Anterior cingulate cortex (tissue), 58 donors: ENCODE measurements at places on chromosomes 12 and 14.
A peak's percentile ranks its signal among the peaks of the same experiment; 100 is the strongest.

DNA sequence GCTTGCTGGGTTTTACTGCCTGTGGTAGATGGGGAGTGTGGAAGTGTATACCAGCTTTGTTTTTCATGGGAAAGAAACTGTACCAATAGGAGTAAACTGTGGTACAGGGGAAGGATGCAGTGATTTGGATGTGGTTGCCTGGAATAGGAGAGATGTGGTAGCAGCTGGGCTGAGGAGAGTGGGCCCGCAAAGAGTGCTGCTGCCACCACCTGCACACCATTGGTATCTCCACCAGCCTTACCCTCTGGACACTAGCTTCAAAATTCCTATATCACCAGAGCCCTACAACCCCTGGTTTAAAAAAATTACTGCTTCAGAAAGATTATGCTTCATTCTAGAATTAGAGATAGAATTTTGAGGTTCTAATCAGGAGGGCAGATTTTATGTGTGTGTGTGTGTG lies 53.6 kb downstream of the AKAP6 start:
- no peak for DNase-seq

GRCh38 chr12:101086490-101087135 lies 123.4 kb downstream of the SLC5A8 start:
- DNase-seq = no peak

DNA sequence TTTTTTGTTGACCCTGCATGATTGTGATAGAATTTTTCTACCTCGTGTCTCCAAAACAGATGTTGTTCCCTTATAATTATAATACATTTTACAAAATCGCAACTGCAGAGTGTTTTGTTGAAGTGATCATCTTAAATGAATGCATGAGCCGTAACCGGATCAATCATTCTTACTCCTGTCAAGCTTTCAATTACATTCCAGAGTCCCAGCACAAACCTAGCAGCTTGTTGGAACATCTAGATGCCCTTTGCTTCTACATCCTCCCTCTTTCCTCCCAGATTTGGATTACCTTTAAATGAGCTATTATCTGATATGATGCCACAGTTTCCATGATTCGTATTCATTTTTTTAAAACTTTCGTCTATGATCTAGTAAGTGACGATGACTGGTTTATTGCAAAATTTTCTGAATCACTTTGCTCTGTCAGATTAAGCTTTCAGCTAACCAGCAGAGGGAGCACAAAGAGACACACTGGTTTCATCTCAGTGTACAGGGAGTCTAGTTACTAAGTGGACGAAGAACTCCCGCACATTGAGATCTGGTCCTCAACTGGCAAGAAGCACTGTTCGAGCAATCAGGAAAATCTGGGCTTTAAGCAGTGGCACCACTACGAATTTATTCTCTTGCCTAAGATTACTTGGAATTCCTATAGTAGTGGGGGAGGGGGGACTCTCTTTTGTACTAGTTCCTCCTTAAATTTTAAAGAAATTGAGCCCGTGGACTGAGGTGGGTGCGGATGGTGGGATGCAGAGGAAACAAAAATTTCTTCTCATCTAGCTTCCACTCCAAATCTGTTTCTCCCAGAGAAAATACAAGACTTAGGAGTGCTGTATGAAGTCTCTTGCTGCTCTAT lies 40.9 kb downstream of the TSHR start:
- peak; percentile 12 for DNase-seq

- DNase-seq = no peak
Measured at GRCh38 chr12:34033628-34034296, 11.5 kb downstream of the ALG10 start.

DNA sequence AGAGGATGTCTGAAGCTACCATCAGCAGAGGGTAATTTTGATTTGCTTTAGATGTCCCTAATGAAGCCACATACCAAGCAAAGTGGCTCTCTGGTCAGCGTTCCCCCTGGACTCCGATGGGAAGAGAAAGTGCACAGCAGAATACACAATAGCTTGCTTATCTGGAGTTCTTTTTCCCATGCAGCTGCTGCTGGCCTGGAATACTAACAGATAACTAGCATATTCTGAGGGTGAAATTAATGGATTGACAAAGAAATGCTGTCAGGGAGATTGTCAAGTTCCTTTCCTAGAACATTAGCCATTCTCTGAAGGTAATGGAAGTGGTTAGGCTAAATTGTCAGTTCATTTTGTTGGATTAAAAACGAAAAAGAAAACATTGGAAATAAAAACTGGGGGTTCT lies 391.3 kb downstream of the FLRT2 start:
- DNase-seq = no peak

GRCh38 chr12:52836042-52836466 lies 1.9 kb upstream of the KRT79 start:
- no peak for DNase-seq

- no peak for DNase-seq
Measured at GRCh38 chr14:94021416-94022157, 4.6 kb upstream of the OTUB2 start.

DNA sequence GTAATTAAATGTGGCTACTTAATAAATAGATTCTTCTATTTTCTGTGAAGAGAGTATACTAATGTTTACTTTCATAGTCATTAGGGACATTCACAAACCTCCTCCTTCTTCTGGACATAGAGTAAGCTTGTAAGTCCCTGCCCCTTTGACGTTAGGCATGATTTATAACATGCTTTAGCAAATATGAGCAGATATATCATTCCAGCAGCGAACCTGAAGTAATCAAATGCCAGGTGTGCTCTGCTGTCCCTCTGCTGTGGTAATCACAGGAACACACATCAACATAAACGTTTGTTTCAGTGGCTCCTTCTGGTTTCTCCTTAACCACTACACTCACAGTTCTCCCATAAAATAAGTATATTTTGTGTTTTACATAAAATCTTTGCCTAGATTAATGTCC lies 961.8 kb downstream of the FLRT2 start:
- DNase-seq = no peak

GRCh38 chr12:19018302-19018970 lies 111.1 kb upstream of the PLEKHA5 start:
- no peak for DNase-seq

DNA sequence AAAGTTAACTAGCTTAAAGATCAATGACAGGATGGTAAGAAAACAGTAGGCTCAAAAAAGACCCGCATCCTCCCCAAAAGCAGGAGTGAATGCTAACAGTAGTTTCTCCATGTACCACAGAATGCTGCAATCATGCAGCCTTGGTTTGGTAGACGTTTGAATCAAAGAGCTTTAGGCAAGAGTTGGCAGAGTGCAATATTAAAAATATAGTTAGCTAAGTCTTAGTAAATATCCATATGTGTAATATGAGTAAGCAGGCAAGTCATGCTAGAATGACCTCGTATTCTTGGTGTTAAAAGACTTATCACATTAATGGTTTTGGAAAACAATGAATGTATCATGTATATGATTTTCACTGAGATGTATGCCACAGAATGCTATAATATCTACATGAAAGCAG lies 18.8 kb upstream of the KLRF1 start:
- DNase-seq = no peak

DNA sequence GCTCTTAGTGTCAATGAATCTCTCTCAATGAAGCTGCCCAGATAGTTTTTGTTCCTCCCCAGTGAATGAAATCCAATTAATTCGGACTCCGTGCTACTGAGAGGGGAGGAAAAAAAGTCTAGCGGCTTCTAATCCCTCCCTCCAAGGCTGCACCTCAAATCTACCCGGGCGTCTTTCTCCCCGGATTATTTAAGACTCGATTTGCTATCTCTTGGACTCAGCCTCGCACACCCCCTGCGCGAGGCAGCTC lies 134 bp downstream of the DUSP6 start:
- DNase-seq = no peak

DNA sequence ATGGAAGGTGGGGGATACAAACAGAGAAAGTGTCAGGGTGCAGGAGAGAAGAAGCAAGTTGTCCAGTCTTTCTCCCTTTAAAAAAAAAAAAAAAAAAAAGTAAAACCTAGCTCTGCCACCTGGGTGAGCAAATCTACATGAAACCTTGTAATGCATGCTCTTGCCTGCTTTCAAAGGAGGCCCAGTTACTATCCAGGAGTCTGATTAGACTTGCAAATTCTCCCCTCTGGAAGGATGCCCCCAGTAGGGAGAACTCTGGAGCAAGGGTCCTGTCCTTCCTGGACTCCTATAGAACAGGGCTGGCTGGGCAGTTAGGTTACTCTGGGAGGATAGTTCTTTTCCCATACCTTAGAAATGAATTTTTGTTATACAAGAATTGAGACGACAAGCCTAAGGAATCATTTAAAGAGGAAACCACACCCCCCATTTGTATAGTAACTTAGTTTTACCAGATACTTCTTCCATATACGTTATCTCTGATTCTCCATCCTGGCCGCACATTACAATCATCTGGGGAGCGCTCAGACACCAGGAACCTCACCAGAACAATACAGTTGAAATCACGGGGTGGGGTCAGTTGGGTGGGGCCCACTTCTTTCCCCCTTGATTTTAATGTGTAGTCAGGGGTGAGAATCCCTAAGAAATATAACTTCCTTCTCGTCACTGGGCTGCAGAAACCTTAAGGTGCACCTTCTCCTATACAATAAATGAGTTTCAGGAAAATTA lies 30.5 kb downstream of the RAB35 start:
- DNase-seq = no peak

- DNase-seq = no peak
Measured at GRCh38 chr14:71620401-71620800, 311.8 kb upstream of the RGS6 start.

- no peak for DNase-seq
Measured at GRCh38 chr14:33894339-33894738, 56.5 kb downstream of the EGLN3 start.

GRCh38 chr14:89303456-89304435 lies 113.3 kb downstream of the FOXN3 start:
- no peak for DNase-seq

DNA sequence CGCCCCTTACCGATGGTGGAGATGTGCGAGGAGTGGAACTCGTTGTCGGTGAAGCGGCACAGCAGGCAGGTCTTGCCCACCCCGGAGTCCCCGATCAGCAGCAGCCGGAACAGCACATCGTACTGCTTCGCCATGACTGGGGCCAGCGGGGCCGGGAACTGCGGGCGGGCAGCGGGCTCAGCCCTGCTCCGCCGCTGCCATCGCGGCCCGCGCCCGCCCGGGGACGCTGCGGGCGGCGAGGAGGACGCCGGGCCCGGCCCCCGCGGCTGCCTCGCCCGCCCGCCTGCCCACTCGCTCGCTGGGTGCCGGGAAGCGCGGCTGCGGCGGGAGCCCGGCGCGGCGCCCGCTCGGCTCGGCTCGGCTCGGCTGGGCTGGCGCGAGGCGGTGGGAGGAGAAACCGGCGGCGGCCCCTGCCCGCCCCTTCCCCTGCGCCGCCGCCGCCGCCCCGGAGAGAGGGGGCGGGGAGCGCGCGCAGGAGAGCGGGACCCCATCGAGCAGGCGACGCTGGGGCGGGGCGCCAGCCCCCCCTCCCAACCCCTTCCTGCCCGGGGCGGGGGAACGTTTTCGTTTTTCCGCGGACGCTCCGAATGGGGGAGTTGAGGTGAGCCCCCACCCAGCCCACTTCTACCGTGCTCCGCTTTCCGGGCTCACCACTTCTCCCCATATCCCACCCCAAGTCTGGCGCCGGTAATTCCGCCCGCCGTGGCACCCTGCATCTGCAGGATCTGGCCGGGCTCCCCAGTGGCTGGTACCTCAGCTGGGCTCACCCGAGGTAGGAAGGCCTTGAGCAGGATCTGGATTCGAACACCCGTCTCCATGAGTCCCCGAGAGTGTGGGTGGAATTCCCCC lies at the start of gene RAB15:
RAB15 (minus strand) TSS at position 394 of the 849 bp plus-strand sequence; CDS start at position 134, 260 bp downstream.
- no peak for DNase-seq

DNA sequence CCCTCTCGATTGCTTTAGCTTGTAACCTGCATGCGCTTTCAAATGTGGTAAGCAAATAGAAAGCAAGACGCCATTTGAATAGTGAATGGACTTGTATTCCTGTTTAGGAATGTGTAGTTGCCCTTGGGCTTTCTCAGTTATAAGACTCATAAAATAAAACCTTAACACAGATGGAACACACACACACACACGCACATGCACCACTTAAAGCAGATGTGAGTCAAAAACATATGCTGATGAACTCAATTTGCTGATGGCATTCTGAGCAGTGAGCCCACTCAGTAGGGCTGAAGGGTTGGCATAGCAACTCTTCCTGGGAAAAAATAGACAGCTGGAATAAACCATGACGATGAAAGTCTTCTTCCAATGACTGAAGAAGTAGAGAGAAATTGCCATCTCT lies 360.5 kb downstream of the APAF1 start:
- no peak for DNase-seq

DNA sequence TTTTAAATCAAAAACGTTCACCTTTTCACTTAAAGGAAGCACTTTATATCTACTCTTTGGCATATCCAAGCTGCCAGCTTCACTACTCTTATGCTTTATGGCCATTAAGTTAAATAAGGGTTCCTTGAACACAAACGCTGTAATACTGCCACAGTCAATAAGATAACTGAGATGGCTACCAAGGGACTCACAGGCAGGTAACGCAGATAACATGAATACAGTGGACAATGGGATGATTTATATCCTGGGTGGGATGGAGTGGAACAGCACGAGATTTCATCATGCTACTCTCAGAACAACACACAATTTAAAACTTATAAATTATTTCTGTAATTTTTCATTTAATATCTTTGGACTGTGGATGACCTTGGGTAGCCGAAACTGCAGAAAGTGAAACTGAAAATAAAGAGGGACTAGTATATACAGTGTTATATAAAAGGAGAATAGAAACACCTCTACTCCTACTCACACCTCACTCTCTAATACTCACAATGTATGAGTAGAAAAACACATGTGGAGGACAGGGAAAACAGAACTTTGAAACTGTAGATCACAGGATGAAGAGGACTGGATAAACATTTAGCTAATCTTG lies 367.3 kb downstream of the C12orf50 start:
- DNase-seq = no peak

- no peak for DNase-seq
Measured at GRCh38 chr12:107822356-107822755, 47.9 kb downstream of the ASCL4 start.

- DNase-seq = no peak
Measured at GRCh38 chr14:94295360-94296180, 2.5 kb upstream of the SERPINA10 start.

DNA sequence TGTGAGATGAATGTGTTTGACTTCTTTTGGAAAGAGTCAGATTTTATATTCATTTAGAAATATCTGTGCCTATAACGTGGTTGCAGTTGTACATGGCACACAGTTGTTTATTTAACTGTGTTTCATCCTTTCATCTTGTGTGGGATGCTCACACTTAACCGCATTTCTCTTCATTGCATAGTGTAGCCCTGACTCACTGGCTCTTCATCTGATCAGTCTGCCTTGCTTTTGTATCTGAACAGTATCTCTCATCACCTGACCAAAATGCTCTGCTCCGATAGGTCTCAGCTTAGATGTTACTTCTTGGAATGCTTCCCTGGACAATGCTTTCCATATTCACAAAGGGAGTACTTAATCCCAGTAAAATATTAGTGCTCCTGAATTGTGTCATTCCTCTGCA lies 83.4 kb downstream of the PDE3A start:
- no peak for DNase-seq

- DNase-seq = no peak
Measured at GRCh38 chr14:22668417-22668816, 24.3 kb upstream of the OR6J1 start.

DNA sequence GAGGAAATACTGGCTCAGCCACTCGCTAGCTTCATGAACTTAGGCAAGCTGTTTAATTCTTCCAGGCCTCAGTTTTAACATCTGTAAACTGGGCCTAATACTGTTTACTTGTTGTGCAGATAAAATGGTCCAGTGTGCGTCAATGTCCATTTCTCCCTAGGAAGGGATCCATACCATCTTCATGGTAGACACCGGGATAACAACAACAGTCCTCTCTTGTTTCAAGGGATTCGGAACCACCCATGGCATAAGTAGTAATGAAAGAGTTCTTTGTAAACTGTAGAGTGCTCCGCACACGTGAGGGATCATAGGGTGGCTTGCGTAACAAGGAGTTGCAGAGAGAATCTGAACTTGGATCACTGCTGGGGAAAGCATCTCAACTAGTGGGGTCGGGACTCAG lies 17.3 kb upstream of the CHGA start:
- no peak for DNase-seq
